T47D (cell line): ENCODE measurements at places on chromosomes 4 and X.

- DNase-seq = no peak
Measured at GRCh38 chrX:48715072-48715471, 18.5 kb downstream of the SUV39H1 start.

GRCh38 chrX:11423362-11423818, 130.2 kb downstream of the AMELX start:
- no peak for DNase-seq

GRCh38 chrX:1661048-1661921, 46.4 kb downstream of the ASMT start:
- DNase-seq = no peak

GRCh38 chr4:182897601-182898478, 19.3 kb downstream of the DCTD start:
- no peak for DNase-seq

- DNase-seq = no peak
Measured at GRCh38 chr4:786861-787300, 39.0 kb downstream of the CPLX1 start.

GRCh38 chr4:948101-948935, 16.1 kb downstream of the TMEM175 start:
- no peak for DNase-seq

GRCh38 chr4:127604949-127605709, 27.6 kb upstream of the INTU start:
- DNase-seq = peak; percentile 35

DNA sequence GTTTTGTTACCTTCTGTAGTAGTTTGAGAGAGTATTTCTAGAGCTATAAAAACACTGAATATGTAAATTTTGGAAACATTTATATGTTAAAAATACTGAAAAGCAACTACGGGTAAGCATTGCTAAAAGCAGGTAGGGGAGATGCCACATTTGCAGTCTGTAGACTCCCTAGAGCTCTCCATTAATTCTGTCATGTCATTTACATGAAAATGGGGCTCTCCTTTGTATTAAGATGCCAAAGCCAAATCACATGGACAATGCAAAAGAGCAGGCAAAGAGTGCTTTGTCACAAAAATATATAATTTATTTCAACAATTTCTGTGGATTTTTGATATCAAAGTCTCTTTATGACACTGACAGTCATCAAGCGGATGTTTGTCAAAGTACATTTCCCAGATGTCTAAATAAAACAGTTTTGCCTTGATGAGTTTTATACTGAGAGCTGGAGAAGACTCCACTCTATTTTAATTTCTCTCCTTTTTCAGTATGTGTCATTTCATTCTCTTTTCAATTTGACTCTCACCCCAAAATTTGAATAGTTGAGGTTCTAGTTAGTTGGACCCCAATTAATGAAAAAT, 51.8 kb downstream of the LDB2 start:
- DNase-seq = no peak
